Sigmoid colon (tissue), 7 donors: ENCODE measurements at places on chromosomes 13 and 19. TPM values are rescaled to one million over a fixed set of nuclear protein-coding genes. Genes with fewer than 3 reads are reported as not detected.

The RNF113B gene
- polyA plus RNA-seq = not detected

The CEACAM7 gene
- polyA plus RNA-seq = 1,079 TPM

The FSD1 gene
- not detected for polyA plus RNA-seq

The ZNF699 gene
- polyA plus RNA-seq = 0.60 TPM

The KCNJ14 gene
- polyA plus RNA-seq = 0.61 TPM

The CEACAM1 gene
- 51.1 TPM for polyA plus RNA-seq

The KLK13 gene
- 0.60 TPM for polyA plus RNA-seq

The ADGRL1 gene
- 28.8 TPM for polyA plus RNA-seq

The PABPC3 gene
- polyA plus RNA-seq = not detected

The FPR1 gene
- polyA plus RNA-seq = 12.0 TPM

The TEX26 gene
- polyA plus RNA-seq = not detected

The POGLUT2 gene
- polyA plus RNA-seq = 0.60 TPM

The ZNF575 gene
- polyA plus RNA-seq = 4.2 TPM

The CDC42EP5 gene
- 529 TPM for polyA plus RNA-seq

The CYP4F2 gene
- polyA plus RNA-seq = 1.2 TPM

The ZNF429 gene
- polyA plus RNA-seq = 8.5 TPM

The DKKL1 gene
- polyA plus RNA-seq = not detected

The FAM124A gene
- 0.60 TPM for polyA plus RNA-seq

The KL gene
- polyA plus RNA-seq = 0.67 TPM

The ZNF530 gene
- polyA plus RNA-seq = 1.4 TPM

The FGF9 gene
- polyA plus RNA-seq = 0.36 TPM

The HSPB6 gene
- polyA plus RNA-seq = 36.6 TPM

The CLC gene
- polyA plus RNA-seq = not detected
